Foreskin fibroblast (primary cell): ENCODE measurements at places on chromosomes 7 and 10.
A peak's percentile ranks its signal among the peaks of the same experiment; 100 is the strongest.

DNA sequence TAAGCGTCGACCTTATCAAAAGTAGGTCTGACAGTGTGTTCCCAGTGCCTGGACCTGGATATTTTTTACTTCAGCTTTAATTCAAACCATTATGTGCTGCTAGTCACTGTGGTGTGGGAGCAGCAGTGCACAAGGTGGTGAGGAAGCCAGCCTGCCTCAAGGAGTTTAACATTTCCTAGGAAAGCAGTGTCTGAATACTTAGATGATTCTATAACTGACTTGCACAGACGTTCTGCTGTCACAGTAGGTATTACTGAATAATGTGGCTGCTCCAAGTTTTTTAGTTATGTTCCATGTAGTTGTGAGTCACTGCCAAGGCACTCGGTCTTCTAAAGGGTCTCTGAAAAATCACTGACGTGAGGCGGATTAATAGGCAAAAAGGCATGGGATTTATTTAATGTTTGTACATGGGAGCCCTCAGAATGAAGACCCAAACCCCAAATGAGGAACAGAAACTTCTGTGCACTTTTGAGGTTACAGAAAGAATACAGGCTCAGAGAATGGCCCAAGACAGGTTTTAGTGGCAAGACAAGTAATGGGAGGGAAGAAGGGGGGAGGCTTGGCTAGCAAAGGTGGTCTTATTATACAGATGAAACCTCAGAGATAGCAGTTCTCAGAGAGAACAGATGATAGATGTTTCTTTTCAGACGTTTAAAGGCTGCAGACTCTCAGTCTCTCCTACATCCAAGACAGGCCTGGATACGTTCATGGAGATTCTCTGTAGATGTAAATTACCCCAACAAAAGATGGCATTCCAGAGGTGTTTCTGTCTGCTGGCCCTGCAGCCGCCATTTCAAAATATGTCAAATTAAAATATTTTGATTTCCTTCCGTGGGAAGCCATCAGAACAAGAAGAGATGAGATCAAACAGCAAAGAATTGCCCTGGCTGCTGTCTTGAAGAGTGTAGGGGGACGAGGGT, 209.3 kb downstream of the SDK1 start:
- DNase-seq, result no peak

GRCh38 chr10:131983780-131984179, 2.1 kb upstream of the BNIP3 start:
- DNase-seq, result peak; percentile 95

GRCh38 chr10:117539361-117539773, 3.2 kb upstream of the EMX2 start:
- no peak for DNase-seq

DNA sequence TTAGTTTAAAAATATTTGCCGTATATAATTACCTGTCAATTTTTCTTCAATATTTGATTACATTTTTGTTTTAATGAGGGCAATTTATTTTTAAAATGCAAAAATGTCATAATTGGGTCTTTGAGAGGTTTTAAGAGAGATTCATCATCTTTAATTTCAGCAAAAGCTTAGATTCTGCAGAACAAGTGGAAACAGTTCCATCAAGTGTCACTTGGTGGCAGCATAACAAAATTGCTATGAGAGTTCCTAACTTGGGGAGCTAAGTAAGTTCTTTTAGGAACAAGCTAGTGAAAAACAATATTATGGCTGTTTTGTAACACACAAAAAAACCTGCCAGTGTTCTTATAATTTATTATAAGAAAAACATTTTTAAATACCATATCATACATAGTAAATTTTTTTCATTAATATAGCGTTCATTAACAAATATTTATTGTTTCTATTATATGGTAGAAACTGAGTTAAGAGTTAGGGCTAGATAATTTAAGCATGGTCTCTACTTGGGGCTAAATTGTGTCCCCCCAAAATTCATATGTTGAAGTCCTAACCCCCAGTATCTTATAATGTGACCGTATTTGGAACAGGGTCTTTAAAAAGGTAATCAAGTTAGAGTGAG, 155.2 kb downstream of the MAGI2 start:
- peak; percentile 78 for DNase-seq

DNA sequence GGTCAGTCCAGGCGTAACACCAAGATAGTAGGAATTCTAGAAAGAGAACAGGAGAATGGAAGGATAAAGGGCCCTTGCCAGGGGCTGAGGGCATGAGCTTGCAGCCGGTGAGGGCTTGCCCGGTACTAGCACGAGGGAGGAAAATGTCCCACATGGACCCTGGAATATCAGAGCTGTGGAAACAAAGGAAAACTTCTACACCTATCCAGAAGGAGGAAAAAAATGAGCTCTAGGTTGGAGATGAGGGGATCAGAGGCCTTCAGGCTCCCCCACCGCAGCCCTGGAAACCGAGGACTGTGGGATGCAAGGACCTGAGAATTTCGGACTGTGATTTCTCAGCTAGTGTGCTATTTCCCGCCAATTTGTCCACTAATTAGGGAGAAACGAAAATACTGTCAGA, 22.1 kb downstream of the RAMP3 start:
- DNase-seq, result no peak

- DNase-seq, result no peak
Measured at GRCh38 chr7:15178065-15178464, 275.5 kb upstream of the DGKB start.
